Trophoblast cell (in vitro differentiated cells and primary cell): ENCODE measurements at places on chromosomes 2 and 18.
A peak's percentile ranks its signal among the peaks of the same experiment; 100 is the strongest.

GRCh38 chr2:192070099-192070498, 124.6 kb downstream of the TMEFF2 start:
- no peak for DNase-seq

DNA sequence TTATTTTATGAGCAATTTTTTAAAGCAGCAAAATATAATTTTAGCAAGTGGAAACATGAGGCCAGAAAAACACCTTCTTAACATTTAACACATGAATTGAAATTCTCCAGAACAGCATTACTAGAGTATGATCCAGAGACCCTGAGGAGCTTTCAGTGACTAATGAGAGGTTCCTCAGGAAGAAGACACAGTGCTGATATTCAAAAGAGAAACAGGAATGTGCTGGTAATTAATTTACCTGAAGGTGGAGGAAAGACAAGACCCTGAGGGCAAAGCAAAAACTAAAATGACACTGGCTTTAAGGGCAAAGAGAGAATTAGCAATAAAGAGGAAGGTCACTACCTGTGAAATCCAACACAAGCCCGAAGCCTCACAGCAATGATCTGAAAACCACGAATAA, 97.0 kb downstream of the CDH2 start:
- peak; percentile 36 for DNase-seq

GRCh38 chr18:44637210-44638033, 43.3 kb upstream of the SETBP1 start:
- peak; percentile 64 for DNase-seq

DNA sequence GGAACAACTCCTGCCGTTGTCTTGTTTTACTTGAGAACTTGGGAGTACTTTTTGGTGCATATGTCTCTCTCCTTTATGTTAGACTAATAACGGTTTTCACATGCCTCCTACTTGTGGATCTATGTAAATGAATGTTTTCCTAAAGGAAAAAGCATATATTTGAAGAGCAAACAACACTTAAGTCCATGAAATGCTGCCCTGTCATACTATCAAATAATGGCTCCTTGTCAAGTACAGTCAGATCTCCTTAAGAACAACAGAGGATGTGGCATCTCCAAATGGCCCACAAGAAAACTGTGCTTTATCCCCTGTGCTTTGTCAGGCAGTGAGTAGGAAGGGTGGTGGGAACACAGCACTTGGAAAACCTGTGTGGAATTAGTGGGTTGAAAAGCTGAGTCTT, 198.2 kb downstream of the PTGR3 start:
- DNase-seq: no peak

GRCh38 chr18:51857989-51858388, 482.0 kb upstream of the DCC start:
- DNase-seq: no peak

DNA sequence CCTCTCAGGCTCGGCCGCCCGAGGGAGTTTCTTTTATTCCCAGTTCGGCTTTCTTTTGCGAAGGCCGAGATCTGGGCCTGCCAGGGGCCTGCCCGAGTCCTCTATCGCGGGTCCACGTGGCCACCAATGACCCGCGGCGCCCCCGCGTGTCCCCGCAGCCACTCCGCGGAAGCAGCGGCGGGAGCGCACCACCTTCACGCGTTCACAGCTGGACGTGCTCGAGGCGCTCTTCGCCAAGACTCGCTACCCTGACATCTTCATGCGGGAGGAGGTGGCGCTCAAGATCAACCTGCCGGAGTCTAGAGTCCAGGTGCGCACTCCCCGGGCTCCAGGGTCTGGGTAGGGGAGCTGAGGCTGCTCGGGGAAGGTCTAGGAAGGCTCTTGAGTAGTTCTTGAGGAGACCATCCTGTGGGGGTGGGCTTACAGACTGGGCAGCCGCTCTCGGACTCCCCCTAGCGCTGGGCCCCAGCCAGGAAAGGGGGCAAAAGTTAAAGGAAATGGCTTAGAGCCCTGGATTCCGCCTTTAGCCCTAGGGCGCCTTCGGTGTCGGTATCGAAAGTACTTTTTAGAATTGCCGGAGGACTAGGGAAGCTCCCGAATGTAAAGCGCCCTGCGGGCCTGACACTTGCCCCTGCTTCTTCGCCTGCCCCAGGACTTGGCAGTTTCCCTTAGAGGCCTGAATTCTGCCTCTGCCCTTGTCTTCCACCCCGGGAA, 3.4 kb downstream of the OTX1 start:
- peak; percentile 63 for DNase-seq

DNA sequence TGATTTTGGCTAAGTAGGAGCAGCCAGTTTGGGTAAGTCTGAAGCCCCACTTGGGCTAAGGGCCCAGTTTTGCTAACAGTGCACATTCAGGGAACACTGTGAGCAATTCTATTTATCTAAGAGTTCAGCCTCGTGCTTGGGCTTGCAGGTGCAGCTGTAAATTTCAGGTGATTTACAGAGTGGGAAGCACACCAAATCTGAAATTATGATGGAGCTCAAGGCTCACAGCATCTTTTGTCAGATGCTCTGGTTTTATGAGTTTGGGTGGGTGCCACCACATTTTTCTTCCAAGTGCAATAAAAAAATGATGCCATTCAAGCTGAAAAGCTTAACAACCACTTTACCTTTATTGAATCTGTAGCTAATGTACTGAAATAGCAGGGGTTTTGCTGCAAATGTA, 671.2 kb downstream of the LRRTM4 start:
- DNase-seq: no peak

GRCh38 chr18:13450289-13451212, 232.0 kb downstream of the LDLRAD4 start:
- DNase-seq: no peak

DNA sequence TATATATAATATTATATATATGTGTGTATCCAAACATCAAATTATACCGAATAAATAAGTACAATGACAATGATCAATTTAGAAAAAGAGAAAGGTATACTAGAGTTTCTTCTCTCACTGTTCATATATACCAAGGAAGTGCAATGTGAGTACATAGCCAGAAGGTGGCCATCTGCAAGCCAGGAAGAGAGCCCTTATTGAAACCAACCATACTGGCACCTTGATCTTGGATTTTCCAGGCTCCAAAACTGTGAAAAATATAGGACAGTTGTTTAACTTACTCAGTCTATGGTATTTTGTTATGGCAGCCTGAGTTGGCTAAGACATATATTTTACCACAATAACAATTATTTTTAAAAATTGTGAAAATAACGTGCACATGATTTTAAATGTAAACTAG, 1490.2 kb upstream of the SLC39A10 start:
- DNase-seq: peak; percentile 10

DNA sequence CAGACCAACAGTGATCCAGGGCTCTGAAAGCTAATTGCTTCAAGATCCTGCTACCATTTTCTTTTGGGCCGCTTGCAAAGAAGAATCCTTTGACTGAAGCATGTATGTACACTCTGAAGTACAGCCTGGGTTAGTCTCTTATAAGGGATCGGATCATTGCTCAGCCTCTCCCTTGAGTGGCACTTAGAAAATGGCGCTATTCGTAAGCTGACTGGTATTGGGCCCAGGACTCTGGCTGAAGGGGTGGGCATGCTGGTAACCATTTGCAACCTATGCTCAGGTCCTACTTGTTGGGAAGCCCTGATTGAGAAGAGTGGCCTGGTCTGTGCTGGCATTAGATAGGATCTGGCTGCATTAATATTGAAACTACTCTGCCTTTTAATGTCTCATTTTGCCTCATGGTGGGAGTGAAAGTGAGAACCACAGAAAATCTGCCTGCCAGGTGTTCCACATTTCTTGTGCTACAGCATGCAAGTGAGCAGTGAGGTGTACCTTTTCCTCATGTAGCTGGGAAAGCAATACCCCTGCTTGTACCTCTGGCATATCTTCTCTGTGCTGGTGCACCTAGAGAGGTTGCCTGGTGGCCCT, 661 bp upstream of the MGAT5 start:
- DNase-seq: no peak

- no peak for DNase-seq
Measured at GRCh38 chr2:53028225-53028624, 739.4 kb upstream of the CHAC2 start.

GRCh38 chr2:23199115-23199918, 185.7 kb upstream of the KLHL29 start:
- peak; percentile 3 for DNase-seq

DNA sequence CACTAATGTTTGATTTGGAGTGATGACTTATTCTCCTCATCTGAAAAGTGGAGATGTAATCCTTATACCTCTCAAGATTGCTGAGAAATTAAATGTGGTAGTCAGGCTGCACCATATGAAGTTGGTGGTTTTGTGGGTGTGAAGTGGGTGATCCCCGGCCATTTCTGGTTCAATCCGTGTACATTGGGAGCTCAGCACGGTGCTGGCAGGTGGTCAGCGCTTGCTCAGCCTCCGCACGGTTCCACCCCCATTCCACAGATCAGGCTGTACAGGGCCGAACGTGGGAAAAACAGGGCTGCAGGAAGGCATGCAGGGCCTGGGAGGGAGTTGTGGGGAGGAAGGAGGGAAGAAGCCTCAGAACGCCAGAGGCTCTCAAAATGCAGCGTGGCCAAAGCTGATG, 198.3 kb downstream of the INO80D start:
- DNase-seq: no peak

DNA sequence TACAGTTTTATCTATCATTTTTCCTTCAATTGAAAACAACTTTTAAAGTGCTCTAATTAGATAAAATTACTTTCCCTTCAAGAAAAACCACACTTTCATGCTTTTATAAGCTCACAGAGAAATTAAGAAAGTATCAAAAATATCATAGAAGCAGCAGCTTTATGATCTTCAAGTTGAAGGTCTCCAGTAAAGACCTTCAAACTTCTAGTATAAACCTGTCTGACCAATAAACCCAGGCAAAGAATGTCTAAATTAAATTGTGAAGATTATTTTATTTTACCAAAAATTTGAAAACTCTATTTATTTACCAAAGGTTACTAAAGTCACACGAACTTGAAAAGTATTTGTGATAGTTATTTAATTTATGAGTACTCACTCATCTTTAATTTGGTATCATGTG, 9.3 kb upstream of the SCTR start:
- DNase-seq: no peak

DNA sequence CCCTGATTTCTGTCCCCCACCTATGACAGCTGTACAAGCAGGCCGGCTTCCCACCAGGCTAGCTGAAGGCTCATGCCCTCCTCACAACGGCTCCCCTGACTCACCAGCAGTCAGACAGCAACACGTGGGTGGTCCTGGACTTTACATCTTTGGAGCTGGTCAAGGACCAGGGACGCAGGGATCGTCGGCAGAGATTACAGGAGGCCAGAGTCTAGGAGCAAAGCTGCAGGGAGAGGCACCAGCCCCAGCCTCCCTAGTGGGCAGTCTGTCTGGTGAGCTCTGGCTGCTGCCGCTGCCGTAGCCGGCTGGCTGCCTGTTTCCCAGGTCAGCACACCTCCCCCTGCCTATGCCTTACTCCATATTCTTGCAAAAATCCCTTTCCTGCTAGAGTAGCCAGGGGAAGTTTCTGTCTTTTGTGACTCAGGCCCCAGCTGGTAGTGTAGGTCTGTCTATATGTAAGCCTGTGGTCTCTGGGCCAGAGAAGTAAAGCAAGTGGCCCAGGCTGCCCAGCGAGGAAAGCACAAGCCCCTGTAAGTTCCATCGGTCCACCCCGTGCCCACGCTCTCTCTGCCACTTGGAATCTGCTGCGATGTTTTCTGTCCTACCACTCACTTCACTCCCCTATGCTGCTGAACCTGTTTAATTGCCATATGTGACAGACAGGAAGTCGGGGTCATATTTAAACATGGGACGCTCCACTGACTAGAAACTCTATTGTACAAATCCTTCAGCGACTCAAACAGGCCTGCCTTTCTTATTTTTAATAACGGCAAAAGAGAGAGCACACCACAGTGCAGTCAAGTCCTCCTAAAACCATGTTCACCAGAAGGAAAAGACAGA, 2.4 kb upstream of the ARHGEF4 start:
- DNase-seq: no peak

- no peak for DNase-seq
Measured at GRCh38 chr2:51032751-51033330, 909 bp upstream of the NRXN1 start.

GRCh38 chr2:186308347-186308746, 177.7 kb upstream of the ZC3H15 start:
- DNase-seq: no peak

DNA sequence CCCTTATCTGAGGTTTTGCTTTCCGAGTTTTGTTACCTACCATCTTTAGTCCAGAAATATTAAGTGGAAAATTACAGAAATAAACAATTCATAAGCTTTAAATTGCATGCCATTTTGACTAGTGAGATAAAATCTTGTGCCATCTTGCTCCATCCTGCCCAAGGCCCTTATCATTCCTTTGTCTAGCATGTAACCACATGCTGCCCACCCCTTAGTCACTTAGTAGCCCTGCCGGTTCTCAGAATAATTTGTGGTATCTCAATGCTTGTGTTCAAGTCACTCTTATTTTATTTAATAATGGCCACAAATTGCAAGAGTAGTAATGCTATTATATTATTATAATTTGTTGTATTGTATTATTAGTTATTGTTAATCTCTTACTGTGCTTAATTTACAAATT, 36.8 kb upstream of the VPS54 start:
- DNase-seq: peak; percentile 55

DNA sequence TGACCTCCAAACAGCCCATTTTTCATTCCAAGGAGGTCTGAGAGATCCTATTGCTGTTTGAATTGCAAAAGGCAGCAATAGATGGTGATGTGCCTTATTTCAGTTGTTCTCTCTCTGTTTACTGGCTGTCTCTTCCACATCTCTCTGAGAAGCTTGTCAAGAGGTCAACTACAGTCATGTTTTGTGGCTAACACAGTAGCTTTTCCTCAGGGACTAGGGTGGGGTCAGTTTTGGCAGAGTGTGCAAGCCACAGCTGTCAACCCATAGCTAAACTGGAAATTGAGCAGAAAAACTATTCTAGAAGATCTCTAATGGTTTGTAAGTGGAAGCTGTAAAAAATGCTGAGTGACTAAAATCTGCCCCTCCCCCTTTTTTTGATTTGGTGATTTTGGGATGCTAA, 67.1 kb downstream of the DIS3L2 start:
- no peak for DNase-seq

- no peak for DNase-seq
Measured at GRCh38 chr2:20674309-20674965, 7.5 kb downstream of the GDF7 start.

GRCh38 chr2:43519643-43520221, 76.1 kb downstream of the THADA start:
- DNase-seq: no peak

GRCh38 chr2:163778045-163778781, 42.4 kb upstream of the FIGN start:
- DNase-seq: peak; percentile 52

GRCh38 chr2:139296672-139297209, 516.6 kb upstream of the NXPH2 start:
- DNase-seq: no peak
